ENCODE measurements at places on chromosomes 6 and 20.
A peak's percentile ranks its signal among the peaks of the same experiment; 100 is the strongest.

DNA sequence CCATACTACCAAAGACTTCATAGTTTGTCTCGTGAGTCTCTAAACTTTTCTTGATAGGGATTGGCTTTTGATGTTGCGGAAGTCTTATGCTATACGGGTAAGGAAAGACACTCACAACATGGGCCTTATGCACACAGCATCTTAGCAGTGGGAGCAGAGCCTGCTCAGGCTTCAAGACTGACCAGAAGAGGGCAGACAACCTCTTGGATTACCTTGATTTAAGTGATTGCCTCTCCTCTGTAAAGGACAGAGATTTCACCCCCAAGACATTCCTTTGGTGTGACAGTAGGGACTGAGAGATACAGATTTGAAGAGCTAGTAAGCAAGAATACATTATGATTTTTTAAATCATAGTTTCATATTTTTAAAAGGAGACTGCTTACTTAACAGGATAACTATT is 71.0 kb upstream of the SAMD3 start:
- peak; percentile 45 for DNase-seq

DNA sequence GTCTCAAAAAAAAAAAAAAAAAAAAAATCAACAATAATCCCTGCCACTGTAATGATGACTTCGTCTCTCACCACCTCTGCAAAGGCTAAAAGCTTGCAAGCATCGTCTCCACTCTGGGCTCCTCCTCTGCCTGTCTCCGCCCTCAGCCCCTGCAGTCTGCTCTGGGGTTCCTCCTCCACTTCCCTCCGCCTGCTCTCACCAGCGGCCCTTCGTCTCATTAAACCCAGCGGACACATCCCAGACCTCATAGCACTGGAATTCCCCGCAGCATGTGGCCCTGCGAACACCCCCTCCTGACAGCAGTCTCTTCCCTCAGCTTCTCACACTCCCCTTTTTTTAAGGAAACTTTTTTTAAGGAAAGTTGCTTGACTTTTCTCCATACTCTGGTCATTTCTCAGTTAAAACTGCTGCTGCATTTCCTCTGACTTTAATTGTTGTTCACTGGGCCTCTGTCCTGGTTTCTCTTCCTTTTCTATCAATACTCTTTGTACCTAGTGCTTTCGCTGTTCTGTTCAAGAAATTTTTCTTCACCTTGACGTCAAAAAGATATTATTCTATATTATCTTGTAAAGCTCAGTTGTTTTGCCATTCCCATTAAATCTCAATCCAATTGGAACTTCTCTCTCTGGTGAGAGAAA is 70.9 kb upstream of the PLEKHG1 start:
- DNase-seq: no peak

DNA sequence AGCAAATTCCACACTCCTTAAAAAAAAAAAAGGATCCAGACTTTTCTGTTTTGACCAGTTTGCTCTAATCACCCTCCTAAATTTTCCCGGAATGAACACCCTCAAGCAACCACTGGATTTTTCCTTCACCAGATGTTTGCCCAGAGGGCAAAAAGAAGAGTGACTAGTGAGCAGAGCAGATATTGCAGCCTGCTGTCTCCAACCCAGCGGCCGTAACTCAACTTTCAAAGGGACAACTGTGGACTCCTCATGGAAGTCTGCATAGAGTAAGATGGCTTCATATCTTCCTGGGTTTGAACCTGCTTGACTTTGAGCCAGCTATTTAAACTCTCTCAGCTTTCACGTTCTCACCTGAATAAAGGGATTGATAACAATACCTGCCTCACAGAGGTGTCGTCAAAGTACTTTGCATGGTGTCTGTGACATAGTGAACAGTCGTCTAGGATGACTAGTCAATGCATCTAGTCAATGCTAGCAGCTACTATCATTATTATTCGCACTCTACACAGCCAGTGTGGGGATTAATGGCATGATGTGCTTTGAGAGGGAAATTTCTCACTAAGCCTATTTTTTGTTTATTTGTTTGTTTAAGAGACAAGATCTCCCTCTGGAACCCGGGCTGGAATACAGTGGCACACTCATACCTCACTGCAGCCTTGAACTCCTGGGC is 92.2 kb upstream of the HIVEP1 start:
- no peak for DNase-seq

DNA sequence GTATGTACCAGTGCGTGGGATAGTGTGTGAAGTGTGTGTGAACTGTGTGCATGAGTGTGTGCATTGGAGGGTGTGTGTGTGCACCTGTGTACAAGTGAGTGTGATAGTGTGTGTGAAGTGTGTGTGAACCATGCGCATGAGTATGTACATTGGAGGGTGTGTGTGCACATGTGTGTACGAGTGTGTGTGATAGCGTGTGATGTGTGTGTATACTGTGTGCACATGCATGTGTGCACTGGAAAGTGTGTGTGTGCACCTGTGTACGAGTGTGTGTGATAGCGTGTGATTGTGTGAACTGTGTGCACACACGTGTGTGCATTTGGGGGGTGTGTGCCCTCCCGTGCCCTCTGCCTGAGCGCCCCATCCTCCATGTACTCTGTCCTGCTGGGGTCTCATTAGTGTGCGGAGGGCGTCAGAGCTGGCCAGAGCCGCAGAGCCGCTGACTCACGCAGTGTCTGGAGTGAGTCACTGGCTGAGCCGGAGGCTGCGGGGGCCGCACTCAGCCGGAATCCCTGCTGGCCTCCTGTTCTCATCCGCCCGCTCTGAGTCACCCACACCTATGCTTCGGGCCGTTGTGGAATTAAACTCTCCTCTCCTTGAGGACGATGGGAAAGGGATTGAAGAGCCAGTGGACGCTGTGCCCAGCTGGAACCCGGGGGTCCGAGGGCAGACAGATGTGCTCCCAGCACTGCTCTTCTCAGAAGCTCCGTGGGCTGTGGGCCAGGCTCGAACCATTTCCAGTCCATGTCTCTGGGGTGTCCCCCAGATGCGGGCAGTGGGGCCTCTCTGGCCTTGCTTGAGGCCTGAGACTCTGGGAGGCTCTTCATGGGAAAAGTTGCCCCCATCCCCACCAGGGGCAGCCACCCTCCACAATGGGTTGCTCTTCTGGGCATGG is 27.3 kb upstream of the STX16 start:
- DNase-seq: no peak

- no peak for DNase-seq
These were observed 18.2 kb downstream of the AKAP12 start for GRCh38 chr6:151257985-151258445.

DNA sequence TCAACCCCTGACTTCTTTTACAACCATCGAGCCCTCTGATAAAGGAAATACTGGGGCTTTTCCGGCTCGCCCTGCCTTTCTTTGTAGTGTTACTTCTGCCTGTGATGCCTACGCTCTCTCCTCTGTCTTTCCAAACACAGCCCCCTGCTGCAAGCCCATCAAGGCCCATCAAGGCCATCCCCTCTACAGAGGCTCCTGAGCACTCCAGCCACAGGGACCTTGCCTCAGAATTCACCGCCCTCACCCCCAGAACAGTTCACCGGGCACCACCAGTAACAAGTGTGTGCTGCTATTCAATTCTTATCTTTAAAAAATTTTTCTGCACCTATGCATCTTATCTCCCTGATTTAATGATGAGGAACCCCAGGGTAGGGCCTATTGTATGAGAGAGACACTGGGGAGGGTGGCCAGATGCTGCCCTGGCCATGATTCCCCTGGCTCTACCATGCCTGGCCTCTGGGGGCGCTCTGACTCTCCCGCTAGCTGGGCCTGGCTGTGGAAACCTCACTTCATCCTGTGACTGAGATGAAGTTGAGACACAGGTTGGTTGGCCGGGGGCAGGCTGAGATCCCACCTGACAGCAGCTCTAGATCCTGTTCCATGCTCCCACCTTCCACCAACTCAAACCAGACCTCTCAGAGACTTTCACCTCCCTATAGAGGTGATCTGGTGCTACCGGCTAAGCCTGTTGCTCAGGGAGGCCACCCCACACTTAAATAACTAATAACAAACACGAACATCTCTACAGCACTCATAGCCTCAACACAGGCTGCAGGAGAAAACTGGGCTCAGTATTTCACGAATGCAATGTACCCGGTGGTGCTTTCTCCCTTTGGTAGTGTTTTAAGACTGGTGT is 19.2 kb upstream of the GLP1R start:
- peak; percentile 37 for DNase-seq

DNA sequence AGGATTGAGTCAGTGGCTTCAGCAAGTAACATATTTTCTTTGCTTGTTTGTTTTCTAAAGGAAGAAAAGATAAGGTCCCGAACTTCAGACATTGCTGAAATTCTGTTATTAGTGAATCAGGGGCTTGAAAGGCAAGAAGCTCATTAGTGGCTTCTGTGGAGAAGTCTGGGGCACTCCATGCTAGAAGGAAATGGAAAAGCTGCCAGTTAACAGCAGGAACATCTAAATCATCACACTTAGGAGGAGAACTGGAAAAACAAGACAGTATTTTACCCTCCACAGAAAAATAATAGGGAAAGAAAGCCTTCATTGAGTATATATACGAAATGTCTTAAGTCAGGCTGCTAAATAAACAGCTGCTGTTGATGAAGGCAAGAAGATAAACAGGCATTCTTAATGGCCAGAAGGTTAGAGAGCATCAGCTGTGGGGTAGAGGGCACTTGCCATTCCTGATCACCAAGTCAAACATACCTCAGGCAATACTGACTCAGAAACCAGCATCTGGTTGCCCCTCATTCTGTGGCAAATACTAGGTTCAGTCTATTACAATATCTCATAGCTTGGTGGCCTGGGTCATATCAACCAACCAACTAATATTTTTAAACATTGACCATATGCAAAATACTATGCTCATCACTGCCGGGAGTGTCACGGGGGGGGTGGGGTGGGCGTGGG is 143.2 kb upstream of the TENT5A start:
- DNase-seq: no peak

GRCh38 chr6:117568247-117568646 is 34.1 kb downstream of the GOPC start:
- no peak for DNase-seq

DNA sequence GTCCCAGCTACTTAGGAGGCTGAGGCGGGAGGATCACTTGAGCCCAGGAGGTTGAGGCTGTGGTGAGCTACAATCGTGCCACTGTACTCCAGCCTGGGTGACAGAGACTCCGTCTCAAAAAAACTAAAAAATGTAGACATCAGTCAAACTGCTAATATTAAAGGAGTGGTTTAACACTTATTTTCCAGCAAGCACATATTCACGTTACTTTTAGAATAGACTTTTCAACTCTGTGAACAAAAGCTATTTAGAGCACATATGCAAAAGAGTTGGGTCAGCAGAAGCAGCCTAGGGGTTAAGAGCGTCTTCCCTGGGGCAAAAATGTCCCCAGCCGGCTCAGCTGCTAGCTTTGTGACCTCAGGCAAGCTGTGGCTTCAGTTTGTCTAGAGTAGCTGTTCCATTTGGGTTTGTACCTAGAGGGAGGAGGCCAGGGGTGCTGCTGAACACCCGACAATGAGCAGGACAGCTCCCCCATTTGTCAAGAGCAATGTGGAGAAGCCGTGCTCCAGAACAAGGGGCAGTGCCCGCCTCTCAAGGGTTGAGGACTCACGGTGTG is 62.5 kb upstream of the PTGIS start:
- DNase-seq: no peak

DNA sequence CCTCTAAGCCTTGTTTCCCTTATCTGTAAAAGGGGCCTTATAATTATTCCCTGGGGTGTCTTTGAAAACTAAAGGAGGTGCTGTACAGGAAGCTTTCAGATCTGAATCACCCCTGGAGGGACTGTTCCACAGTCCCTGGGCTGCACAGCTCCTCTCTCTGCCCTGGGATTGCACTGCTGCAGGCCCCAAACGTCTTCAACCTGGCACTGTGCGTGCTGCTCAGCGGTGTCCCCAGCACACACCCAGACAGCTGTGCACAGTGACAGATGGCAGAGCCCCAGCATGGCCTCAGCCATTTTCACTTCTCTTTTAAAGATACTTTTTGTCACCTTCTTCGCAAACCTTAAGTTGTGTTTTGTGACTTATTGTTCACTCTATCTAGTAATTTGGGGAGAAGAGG is 50.7 kb upstream of the INSM1 start:
- DNase-seq: no peak

DNA sequence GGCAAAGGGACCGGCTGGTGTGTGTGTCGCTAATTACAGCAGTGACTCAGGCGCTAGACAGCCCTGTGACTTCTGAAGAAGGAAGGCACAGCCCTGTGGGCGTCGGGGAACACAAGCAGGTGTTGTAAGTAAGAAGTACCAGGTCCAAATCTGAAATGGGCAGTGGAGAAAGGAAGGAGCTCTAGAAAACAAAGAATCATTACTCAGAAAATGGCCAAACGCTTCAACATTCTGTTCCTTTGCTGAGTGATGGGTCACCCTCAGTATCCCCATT is 106.8 kb downstream of the PXDC1 start:
- DNase-seq: no peak

- no peak for DNase-seq
These were observed 253.1 kb downstream of the FNDC1 start for GRCh38 chr6:159422041-159422984.

- DNase-seq: no peak
These were observed 31.8 kb downstream of the TREML1 start for GRCh38 chr6:41122373-41122772.

DNA sequence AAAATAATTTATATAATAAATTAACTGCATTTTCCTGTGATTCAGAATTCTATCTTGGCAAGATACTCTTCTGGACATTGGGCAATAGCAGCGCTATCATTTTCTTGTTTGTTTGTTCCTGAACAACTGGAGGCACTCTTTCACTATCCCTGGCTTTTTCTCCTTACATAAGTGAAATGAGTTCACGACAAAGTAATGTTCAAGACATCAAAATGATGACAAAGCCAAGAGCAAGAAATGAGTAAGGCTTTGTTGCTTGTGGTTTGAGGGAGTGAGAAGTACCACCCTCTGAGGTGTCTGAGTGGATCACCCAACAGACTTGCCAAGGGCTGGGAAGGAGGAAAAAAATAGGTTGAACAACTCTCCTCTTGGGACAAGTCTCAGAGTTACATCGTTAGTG is 466.6 kb upstream of the JAG1 start:
- DNase-seq: no peak

DNA sequence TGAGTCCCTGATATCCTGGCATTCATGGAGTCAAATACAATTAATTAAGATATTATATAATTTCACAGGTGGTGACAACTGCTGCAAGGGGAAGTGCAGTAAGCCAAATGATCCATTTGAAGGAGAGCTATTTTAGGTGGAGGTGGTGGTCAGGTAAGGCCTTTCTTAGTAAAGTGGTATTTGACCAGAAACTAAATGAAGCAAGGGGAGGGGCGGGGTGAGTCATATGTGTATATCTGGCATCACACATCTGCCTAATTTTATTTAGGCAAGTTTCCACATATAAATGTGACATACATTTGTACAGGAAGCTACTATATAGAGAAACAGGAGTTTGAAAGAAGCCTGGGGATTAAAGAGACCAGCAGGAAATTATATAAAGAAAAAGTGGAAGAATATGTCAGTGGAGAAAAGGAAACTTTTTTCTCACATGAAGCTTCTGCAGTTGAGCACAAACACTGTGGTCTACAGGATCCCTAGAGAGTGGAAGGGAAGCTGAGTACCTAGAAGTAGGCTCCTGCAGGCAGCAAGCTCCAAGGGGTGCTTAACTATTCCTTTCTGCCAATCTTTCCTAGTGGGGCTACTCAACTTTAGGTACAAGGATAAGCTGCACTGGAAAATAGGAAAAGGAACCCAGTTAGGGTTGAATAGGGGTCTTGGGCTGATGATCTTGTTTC is 99.6 kb downstream of the OGFRL1 start:
- DNase-seq: no peak

- DNase-seq: no peak
These were observed 228.0 kb upstream of the PLN start for GRCh38 chr6:118319894-118320649.

GRCh38 chr6:111263837-111264236 is 176.5 kb downstream of the SLC16A10 start:
- no peak for DNase-seq

- DNase-seq: no peak
These were observed 20.7 kb downstream of the RIPK1 start for GRCh38 chr6:3088968-3089367.

Measured in CD4-positive, alpha-beta memory T cell (primary cell).